ENCODE measurements at places on chromosomes 6 and 20.

- DNase-seq = no peak
Observed at GRCh38 chr6:123896869-123897268, 93.2 kb downstream of the NKAIN2 start.

- DNase-seq = no peak
Observed at GRCh38 chr6:43184268-43184985, 2.4 kb downstream of the CUL9 start.

DNA sequence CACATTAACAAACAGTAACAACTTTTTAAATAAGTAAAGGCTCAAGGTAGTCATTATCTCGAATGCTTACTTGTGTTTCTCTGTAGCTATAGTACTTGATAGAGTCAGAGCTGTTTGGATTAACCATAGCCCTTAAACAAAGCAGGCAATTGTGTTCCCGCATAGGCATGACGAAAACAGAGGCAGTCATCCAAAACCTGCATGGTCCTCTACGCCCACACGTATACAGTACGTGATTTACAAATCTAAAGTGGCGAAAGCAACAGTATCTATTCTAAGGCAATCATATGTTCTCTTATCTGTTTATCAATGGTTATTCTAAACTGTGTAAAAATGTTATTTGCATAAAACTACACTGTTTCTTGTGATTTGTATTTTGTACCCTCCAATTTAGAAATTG is 31.8 kb downstream of the HFE start:
- no peak for DNase-seq

- DNase-seq = no peak
Observed at GRCh38 chr6:156917213-156917612, 140.0 kb downstream of the ARID1B start.

GRCh38 chr6:132404736-132405135 is 3.5 kb upstream of the MOXD1 start:
- DNase-seq = no peak

DNA sequence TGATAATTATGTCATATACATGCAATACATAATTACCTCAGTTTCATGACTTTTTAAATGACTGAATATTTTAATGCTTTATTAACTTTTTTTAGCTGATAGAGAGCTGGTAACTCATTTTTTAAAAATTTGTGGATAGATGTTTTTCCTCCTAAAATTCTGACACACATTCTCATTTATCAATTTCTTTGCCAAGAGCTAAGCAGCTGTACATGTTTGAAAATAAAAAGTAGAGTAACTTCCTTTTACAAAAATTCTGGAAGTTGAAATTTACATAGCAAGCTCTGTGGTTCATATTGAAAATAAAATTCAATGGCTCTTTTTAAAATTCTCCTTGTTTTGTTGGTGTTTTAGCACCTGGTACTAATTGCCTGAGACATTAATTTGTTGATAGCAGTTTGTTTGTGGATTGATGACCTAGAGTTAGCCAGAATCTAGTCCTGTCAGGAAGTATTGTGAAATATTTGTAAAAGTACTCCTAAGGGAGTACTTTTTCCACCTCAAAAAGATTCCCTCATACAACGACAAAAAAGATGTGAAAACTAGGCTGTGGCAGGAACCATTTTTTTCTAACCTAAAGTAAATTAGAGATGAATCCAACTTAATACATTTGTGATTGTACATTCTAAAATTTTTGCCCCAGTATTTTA is 621.8 kb downstream of the BCKDHB start:
- DNase-seq = no peak

DNA sequence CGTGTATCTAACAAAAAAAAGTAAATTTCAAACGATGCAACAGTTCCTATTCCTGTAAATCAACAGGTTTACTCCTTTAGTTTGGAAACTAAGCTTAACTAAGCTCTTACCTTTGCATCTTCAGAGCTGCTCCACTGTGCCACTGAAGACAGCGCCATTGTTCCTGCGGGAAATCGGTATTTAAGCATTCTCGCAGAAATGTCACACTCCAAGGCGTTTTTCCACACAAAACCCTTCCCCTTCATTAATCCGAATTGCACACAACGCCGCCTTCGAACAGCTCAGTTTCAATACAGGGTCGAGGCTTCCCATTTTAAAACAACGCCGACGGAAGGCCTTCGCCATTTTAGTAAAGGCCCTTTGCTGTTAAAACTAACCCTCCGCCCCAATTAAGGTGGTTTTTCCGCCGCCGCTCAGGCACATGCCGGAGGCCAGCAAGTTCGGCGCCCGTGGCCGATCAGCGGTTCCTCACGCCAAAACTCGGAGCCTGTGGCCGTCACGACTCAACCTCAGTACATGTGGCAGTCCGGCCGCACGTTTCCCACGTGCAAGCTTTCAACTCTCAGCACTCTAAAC is 35.4 kb upstream of the SYNCRIP start:
- no peak for DNase-seq

DNA sequence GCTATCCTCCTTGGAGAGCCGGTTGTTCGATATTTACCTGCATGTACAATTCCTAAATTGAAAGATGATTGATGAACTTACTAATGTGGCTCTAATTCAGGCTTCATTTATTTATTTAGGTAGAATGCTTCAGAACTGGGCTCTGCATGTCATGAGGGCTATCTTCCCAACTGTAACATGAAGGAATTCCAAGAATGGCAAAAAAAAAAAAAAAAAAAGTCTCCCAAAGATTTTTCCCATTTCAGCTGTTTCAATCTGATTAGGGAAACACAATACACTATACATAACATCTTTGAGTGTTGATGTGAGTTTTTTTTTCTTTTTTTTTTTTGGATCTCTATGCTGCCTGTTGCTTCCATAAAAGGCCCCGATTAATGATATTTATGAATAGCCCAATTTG is 120.1 kb upstream of the SHLD1 start:
- no peak for DNase-seq

- DNase-seq = no peak
Observed at GRCh38 chr6:73348550-73349204, 5.4 kb downstream of the DPPA5 start.

DNA sequence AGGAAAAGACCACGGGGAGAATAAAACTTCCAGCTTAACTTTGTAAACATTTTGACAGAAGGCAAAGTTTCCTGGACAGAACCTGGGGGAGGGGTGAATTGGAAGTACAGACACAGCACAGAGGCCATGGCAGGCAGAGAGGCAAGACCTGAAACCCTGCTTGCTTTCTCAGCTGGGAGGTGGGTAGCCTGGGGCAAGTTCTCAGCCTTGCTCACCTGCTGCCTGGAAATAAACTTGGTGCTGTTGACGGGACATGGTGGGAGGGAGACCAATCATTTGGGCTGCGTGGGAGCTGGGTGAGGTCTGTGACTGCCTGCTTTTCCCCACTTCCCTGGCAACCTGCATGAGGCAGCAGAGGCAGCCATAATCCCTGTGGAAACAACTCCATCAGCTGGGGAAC is 221.3 kb downstream of the MOXD1 start:
- DNase-seq = no peak

DNA sequence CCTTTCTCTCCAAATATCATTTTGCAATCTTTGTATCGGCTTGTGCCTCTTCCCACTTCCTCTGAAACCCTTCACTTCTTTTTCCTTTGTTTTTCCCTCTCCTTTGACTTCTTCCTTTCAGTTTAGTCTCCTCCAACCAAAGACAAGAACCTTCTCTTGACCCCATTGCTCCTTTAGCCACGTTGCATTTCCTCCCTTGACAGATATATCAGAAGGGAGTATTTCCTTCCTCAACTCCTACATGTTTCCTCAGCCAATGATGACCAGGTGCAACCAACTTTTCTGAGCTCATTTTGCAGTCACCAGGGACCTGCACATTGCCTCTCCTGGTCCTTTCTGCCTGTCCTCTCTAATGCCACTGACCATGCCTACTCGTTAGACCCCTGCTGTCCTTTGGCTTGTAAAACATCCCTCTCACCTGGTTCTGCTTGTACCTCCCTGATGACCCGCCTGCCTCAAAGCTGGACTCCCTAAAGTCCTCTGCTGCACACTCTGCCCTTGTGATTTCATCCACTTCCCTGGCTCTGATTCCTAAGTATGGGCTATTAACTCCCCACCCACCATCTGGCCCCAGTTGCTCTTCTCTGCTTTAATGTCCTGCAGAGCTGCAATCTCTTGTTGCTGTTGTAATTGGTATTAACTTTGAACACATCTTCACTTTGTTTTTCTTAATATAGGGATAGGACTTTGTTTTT is 27.4 kb downstream of the SLC22A16 start:
- DNase-seq = no peak

DNA sequence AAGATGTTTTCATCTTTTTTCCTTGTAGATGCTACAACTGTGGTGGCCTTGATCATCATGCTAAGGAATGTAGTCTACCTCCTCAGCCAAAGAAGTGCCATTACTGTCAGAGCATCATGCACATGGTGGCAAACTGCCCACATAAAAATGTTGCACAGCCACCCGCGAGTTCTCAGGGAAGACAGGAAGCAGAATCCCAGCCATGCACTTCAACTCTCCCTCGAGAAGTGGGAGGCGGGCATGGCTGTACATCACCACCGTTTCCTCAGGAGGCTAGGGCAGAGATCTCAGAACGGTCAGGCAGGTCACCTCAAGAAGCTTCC is 101.5 kb downstream of the POPDC3 start:
- no peak for DNase-seq

DNA sequence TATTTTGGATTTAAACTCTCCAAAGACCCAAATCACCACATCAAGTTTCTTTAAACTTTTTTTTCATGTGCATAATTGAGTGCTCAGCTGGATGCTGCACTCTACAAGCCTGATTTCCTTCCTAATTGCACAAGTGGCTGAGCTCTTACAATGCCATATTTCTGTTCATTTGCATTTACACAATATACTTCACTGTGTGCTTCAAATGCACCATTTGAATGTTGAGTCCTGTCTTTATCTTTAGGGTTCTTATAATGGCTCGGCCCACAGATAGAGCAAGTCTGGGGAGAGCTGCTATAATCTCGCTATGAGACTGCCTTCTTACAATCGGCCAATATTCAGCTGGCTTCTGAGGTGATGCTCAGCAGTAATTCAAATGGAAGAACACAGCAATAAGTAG is 200.6 kb upstream of the MAP3K7 start:
- no peak for DNase-seq

DNA sequence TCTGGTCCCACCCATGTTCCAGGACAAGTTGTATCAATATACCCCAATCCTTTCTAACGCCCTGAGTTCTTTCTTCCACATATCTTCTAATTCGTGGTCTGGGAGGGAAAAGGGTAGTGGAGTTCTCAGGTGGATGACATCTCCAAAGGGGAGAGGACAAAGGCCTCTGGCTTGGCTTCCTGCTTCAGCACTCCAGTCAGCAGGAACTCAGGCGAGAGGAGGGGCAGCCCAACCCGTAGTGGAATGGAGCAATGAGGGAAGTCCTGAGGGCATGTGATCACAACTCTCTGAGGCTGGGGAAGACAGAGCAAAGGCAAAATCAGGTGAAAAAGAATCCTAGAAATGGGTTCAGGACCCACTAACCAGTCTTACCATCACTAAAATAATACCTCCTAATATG is 9.6 kb upstream of the NRM start:
- no peak for DNase-seq

- no peak for DNase-seq
Observed at GRCh38 chr6:167574431-167575151, 249.7 kb downstream of the TTLL2 start.

DNA sequence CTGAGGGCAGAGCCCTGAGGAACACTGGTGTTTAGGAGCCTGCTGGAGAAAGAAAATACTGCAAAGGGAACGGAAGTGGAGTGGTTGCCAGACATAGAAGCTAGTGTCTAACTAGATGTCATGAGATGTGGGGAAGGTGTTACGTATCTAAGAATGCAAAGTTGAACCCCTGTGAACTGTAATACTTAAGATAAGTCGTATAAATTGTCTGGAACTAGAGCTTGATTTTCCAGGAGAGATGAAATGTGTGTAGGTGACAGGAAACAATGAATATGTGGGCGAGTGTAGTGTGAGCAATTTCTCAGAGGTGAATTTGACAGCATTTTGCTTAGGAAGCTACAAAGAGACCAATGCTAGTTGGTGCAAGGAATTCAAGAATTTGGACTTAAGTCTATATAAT is 27.9 kb downstream of the ESR1 start:
- no peak for DNase-seq

DNA sequence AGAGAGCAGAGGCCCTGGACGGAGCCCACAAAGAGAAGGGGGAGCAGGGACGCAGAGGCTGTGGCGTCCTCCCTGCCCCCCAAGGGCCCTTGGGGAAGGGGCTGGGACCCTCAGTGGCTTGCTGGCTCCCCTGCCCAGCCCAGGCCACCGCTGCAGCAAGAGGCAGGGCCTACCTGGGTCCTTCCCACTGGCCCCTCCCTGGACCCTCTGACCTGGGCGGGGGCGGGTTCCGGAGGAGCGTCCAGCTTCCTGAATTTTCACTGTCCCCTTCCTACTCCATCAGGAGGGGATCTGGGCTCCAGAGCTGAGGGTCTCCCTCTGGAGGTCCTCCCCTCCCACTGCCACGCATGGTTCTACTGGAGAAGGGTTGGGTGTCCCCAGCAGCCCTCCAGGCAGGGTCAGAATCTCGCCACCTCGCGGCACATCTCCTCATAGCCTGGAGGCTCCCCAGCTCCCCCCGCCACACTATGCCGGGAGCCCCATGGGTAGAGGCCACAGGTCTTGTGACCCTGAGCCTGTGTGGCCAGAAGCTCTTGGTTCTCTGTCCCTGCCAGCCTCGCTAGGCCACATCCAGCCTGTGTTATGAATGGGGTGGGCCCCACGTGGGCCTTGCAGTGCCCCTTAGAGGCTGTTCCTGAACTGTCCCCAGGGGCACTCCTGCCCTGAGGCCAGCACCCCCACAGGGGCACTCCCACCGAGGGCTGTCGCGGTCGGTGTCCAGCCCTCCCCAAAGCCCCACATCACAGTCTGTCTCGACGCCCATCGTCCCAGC is 1.0 kb upstream of the SOX18 start:
- no peak for DNase-seq

- no peak for DNase-seq
Observed at GRCh38 chr20:43032459-43032858, 157.2 kb downstream of the PTPRT start.

- peak; percentile 46 for DNase-seq
Observed at GRCh38 chr6:90413867-90414266, 117.2 kb upstream of the BACH2 start.

GRCh38 chr6:35209622-35210247 is 4.0 kb upstream of the SCUBE3 start:
- no peak for DNase-seq

- no peak for DNase-seq
Observed at GRCh38 chr20:37163832-37164554, 15.1 kb upstream of the RPN2 start.

All from hypothalamus (tissue), 51 donors.